ENCODE measurements at places on chromosomes 2 and 18.

DNA sequence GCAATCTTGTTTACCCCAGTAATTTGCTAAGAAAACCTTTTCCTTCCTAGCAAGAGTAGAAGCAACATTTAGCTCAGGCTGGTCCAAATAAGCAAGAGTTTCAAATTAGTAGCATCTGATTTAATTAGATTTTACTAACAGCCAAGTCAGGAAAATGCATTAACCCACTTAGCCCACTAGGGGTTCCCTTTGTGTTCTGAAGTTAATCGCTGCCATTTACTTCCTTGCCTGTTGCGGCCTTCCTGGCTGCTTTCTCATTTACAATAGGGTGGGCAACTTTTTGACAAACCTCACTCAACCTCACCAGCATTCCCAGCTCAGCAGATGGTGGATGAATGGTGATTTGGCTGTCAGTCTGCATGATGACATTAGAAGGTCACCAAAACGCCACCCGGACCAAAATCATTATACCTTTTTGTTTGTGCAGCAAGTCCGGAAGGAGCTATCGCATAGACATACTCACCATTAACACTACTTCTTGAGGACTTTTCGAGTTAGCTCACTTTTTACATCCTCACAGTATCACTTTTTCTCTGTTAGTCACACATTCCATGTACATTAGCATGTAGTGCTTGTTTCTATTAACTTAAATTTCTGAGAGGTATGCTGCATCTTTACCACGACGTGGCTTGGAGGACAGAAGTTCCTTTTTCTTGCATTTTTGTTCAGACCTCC is 101.5 kb upstream of the SETBP1 start:
- DNase-seq, result no peak

- no peak for DNase-seq
Observed at GRCh38 chr18:55316486-55317184, 271.4 kb downstream of the TCF4 start.

DNA sequence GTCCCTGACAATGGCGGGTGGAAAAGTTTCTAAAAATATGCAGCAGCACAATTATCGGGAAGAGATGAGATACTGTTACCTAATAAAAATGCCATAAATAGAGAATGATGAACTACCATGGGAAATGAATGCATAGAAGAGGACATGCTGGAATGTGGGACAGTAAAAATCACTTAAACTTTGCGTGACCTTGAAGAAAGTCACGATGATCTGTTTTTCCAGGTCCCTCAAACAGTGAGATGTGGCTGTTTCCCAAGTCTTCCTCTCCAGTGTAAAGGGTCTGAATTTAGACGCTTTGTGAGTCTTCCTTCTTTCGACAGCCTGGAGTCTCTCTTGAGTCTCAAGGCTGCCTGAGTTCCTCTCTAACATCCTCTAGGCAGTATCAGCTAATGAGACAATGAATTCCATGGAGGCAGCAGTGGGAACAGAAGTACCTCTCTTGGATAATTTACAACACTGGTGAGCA is 1.4 kb downstream of the CLUL1 start:
- DNase-seq, result no peak

DNA sequence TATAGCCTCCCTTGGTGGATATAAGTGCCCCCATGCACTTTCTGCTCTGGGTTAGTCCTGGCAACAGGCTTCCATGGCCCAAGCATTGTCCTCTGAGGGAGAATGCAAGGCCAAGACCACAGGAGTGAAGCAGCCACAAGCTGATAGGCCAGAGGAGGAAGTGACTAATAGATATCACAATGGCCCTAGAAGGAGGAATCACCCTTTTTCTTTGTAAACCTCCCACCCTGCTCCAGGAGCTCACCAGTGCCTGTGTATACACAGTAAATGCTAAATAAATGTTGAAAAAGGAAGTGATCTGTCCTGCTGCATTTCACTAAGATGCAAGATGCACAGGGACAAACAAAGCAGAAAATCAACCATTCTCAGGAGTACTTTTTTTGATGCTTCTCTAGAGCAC is 49.7 kb upstream of the ABCA12 start:
- no peak for DNase-seq

- no peak for DNase-seq
Observed at GRCh38 chr18:3342628-3343027, 80.7 kb downstream of the MYL12B start.

DNA sequence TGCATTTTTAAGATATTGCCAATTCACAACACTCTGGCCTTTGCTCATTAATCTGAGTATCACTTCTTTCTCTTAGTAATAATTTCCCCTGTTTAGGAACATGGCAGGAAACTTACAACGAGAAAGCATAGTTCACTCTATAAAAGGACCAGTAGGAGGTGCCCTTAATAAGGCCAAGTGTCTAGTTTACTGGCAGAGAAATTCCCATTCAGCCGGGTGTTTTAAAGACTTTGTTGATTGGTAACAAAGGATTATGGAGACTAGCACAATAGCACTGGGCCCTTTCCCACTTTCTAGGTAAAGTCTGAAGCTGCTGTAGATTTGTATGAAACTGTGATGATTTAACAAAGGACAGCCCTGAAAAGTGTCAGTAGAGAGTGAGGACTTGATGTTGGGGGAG is 3.1 kb downstream of the DCC start:
- DNase-seq, result no peak

- DNase-seq, result no peak
Observed at GRCh38 chr18:23883277-23883790, 131.2 kb upstream of the TTC39C start.

DNA sequence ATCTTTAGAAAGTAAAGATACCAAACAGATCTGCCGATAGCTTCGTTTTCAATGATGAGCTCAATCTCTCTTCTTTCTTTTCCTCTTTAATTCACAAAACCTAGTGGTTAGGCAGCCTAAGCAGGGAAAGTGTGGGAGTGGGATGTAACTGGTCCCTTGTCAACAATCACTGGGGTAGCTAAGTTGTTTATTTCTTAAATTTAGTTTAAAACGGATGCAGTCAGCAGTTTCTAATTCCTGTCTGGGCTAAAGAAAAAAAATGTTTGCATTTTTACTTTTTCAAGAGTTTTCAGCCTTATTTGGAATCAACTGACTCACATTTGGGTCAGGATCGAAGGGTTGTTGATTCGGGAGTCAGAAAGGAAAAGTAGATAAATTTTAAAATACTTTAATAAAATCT is 137.7 kb upstream of the TACR1 start:
- no peak for DNase-seq

- DNase-seq, result no peak
Observed at GRCh38 chr2:216810399-216811160, 49.3 kb downstream of the TNP1 start.

DNA sequence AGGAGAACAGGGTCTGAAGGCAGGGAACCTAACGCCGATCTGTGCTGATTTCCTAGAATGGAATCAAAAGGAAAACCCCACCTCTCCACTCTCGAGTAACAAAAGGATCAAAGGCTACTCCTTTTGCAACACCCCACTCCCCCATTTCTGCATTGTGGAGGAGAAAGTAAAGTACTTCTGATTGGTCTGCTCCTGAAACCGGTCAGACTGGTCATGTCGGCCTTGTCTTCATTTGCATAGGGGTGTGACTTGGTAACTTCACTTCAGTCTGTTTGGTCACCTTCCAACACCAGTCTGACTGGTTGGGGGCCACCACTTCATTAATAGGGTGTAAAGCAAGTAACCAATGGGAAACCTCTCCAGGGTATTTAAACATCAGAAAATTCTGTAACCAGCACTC is 771.9 kb downstream of the ERBB4 start:
- DNase-seq, result no peak

GRCh38 chr2:159471340-159471739 is 145.0 kb downstream of the BAZ2B start:
- no peak for DNase-seq

GRCh38 chr2:8653485-8653884 is 28.4 kb upstream of the ID2 start:
- DNase-seq, result peak; percentile 51

DNA sequence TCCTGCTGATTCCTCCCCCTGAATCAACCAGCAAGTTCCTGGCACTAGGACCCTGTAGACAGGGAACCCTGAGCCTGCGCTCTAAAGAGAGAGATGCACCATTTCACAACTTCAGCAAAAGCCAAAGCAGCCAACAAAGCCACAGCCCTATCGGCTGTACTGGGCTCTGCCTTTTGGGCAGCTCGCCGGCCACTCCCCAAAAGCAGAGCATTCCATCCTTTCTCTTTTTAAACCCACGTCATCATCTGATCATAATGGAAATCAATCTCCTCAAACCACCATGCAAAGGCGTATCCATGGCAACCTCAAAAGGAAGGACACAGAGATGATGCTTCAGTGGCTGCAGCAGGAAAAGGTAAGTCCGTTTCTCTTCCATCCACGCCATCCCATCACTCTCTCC is 5.3 kb upstream of the DCTN1 start:
- DNase-seq, result no peak

- DNase-seq, result no peak
Observed at GRCh38 chr2:30209227-30209626, 22.1 kb upstream of the LBH start.

- DNase-seq, result no peak
Observed at GRCh38 chr18:71021030-71021362, 732.2 kb downstream of the SOCS6 start.

DNA sequence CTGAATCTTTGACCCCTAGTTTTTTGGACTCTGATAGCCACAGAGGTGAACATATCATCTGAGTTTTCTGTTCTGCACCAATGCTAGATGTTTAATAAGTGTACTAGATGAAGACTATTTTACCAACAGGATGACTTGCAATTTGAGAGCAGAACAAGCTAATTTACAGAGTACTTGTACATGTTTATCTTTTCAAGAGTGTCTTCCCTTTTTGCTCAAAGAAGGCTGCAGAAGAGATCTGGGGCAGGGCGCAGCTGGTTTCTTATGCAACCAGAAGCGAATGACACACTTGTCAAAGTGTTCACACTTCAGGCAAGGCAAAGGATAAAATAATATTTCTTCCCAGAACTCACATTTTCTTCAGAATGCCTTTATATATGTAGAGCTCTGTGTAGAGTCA is 86.0 kb downstream of the VWA3B start:
- DNase-seq, result no peak

DNA sequence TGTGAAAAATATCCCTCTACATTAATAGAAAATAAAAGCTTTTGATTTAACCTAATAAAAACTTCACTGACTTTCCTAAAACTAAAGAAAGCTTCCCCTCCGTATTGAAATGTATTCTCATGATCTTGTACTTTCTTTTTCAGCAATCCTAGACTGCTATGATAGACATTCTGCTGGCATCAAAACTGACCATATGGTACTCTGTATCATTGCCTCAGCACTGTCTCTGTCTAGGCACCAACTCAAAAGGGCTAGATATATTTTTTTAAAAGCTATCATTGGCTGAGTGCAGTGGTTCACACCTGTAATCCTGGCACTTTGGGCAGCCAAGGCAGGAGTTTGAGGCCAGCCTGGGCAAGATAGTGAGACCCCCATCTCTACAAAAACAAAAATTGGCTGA is 32.9 kb downstream of the CDKL4 start:
- no peak for DNase-seq

- no peak for DNase-seq
Observed at GRCh38 chr2:26853751-26854150, 5.8 kb downstream of the DPYSL5 start.

- DNase-seq, result no peak
Observed at GRCh38 chr2:194486326-194486725, 1170.7 kb upstream of the SLC39A10 start.
